ENCODE measurements at places on chromosomes 5 and 9. TPM values are rescaled to one million over a fixed set of nuclear protein-coding genes. Genes with fewer than 3 reads are reported as not detected.
A peak's percentile ranks its signal among the peaks of the same experiment; 100 is the strongest.

DNA sequence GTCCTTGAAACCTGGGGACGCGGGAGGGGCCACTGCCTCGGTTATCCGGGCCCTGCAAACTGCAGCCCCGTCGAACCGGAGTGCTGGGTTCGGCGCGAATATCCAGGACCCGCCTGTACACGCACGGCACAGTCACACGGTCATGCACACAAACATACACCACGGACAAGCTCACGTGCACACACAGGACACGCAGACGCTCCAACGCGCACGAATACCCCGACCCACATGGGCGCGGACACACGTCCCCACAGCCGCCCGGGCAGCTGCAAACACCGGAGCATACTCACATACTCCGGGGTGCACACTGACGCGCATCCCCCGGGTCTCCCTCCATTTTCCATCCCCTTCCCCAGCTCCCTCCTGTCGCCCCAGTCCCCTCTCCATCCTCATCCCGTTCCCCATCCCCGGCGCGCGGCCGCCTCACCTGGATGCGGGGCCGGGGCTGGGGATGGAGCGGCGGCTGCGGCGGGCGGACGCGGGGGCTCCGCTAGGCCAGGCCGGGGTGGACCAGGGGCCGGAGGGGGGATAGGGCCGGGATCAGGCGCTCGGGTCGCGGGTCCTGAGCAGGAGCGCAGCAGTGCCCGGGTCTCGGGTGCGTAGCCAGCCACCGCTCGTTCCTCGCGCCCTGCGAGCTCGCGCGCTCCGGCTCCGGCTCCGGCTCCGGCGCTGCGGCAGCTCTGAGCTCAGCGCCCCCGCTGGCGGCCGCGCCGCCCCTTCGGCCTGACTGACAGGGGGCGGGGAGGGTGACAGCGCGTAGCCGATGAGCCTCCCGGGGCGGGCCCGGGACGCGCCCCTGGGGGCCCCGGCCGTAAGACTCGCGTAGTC is at the start of the genes EIF4E1B and SNCB:
Gene EIF4E1B (plus strand): TSS at position 823 of the 828 bp plus-strand sequence. CDS start 12,113 bp downstream, outside the sequence.
Gene SNCB (minus strand): TSS at position 682 of the 828 bp plus-strand sequence. CDS start 880 bp downstream, outside the sequence.
- DNase-seq: no peak

DNA sequence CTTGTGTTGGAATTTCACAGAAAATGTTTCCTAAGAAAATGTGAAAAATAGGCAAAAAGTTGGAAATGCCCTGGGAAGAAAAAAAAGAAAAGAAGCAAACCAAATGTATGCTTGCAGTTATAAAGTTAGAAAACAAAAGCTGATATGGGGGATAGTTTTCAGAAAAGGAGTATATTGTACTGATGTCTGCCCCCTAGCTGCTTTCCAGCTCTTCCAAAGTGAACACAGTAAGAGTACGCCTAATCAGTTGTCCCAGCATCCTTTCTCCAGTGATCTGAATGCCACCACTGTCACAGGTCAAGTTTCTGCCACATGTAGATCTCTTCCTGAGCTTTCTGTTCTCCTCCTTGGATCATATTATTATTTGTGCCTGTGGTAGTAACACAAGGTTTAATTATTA is 5.8 kb downstream of the TYRP1 start:
- DNase-seq: no peak

DNA sequence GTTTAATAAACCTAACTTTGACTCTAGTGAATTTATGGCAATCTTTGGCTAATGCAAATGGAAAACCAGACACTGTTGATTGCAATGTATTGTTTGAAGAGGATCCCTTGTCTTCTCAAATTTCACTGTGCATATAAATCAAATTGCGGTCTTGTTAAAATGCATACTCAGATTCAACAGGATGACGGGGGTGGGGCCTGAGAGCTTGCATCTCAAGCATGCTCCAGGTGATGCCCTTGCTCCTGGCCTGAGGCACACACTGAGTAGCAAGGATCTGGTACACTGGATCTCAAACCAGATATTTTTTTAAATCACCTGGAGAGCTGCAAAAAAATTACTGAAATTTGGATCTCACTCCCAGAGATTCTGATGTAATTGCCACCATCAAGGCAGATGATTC is 463.7 kb downstream of the DNAH5 start:
- DNase-seq: no peak

DNA sequence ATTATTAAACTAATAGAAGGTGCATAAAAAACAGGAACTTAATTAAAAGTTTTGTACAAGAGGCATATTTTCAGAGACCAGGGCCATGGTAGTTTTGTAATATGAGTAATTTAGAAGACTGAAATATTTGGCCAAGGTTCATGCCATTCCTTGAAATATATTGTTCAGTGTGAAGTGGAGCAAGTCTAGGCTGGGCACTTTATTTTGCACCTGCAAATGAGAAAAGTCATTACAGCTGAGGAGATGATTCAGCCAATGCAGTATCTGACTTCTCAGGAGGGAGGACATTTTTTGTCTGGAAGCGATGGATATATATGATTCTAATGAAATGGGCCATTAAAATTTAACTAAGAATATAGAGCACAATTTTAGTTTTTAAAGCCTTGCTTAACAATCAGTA is 754.0 kb upstream of the ADAMTS16 start:
- DNase-seq: no peak

DNA sequence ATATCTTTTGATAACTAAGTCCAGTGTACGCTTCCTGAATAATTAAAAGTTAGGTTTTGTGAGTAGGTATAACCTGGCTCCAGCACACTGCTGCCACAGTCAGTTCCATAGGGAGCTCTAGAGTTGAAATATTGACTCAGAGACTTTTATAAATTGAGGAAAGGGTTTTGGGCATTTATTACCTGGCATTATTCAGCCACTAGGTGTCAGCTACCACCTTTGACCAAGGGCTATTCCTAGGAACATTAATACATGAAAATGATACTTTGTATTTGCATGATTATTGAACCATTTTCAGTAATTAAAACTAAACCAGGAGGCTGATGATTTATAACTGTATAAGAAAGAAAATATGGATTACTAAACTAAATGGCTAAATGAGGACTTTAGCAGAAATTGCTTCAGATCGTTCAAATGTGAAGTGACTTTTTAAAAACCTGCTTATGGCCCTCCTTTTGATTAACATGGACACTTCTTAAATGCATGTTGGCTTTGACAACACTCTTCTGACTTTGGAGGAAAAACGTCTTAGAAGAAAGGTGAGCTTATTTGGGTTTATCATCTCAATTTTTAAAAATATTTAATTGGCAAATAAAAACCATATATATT is 83.0 kb downstream of the SMC2 start:
- DNase-seq: no peak

DNA sequence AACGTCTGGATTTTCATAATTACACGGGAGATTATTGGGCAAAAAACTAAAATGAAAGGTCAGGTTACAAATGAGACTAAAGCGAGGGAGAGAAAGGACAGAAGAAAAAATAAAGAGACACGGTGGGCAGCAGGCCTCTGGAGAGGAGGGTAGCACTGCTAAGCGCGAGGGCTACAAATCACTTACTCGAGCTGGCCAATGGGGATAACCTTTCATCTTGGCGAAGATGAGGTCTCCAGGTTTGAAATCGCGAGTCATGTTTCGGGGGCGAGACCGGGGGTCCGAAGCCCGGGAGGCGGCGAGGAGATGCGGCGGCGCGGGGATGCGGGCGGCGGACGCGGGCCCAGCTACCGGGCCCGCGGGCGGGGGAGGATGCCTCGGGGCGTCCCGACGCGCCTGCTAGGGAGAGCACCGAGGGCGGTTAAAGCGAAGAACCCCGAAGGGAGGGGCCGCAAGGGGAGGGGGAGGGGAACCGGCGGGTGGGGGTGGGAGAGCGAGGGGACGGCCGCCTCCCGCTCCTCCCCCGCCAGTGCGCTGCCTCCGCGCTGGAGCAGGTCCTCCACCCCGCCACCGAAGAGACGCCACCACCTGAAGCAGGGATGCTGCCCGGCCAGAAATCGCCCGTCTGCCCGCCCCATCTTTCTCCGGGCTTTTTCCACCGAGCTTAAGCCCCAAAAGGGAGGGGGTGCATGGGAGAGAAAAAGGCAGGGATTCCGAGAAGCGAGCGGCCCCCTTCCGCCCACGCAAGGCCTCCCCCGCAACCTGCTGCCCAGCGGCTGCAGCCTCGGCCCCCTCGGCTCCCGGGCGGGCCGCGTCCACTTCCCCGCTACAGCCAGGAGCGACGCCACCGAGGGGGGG is 610 bp downstream of the PSIP1 start:
- no peak for DNase-seq

DNA sequence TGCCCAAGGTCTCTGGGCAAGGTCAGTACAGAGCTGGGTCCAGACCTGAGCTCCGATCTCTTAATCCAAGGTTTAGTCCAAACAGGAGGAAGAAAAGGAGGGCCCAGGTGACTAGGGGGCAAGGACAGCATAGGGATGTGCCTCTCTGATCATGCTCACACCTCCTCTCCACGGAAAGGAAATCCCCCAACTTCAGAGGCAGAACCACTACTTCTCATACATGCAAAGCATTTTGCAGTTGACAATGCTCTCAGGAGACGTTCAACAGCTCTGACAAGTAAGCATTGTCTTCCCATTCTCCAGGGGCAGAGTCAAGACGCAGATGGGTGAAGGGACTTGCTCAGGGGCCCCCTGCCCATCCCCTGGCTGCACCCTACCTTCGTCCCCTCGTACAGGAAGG is 8.7 kb upstream of the CORO2A start:
- DNase-seq: no peak

The SPATA9 gene
- total RNA-seq: not detected

- DNase-seq: peak; percentile 88
Observed at GRCh38 chr5:174045470-174046025, at the start of gene NSG2. Gene NSG2, plus strand, starts transcription at chr5:174045706. Its CDS starts 1,050 bp downstream, at chr5:174046756.

DNA sequence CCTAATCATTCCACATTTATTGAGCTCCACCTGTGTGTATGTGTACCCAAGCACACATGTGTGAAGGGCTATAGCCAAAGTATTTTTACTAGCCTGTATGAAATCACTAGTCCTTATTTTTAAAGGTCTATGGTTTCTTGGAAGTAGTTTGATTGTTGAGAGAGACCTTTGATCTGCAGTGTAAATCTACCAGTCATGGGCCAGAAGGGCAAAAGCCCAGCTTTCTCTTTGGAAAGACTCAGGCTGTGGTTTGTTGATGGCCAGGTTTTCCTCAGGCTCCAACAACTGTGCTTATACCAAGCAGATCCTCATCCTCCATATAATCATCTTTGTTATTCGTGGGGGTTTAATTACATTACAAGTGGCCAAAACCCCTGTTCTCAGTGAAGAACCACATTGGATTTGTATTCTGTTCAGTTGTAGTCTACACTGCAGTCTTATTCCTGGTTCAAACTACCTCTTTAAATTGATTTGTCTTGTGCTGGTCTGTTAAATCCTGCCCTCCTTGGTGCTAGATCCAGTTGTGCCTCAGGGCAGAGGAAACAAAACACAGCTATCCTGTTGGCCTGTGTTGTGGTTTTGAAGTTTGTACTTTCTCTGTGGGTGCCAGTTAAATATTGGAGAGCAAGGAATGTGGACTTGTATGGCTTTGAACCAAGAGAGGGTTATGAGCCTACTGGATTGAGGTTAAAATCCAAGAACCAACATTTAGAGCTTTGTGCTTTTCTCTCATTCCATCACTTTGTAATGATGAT is 13.3 kb downstream of the CDC26 start:
- no peak for DNase-seq

The ZNF454 gene
- total RNA-seq: 1.7 TPM

The NSUN2 gene
- total RNA-seq: 39.9 TPM

GRCh38 chr5:164364237-164365208 is 859.1 kb downstream of the MAT2B start:
- no peak for DNase-seq

GRCh38 chr9:71636143-71636839 is 132.0 kb downstream of the CEMIP2 start:
- DNase-seq: no peak

- no peak for DNase-seq
Observed at GRCh38 chr5:177520916-177521513, 4.3 kb upstream of the DDX41 start.

The TAS2R1 gene
- not detected for total RNA-seq

The TPPP gene
- total RNA-seq: 7.3 TPM

- DNase-seq: no peak
Observed at GRCh38 chr5:154401355-154401754, 44.4 kb upstream of the SAP30L start.

DNA sequence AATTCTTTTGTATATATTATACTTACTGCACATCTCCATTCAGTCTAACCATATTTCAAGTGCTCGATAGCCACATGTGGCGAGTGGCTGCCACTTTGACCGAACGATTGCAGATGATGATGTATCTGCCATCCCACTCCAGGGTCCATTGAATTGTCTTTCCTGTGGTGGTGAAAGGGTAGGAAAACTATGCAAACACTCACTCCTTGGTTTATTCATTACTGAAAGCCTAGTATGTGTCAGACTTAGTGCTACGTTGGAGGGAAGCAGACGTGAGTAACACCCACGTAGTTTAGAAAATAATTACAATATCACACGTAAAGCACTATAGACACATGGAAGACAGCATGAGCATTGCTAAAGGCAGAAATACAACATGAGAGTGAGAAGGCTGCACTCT is 353.7 kb downstream of the CSNK1G3 start:
- no peak for DNase-seq

The ABCA1 gene
- total RNA-seq: 5.4 TPM

DNA sequence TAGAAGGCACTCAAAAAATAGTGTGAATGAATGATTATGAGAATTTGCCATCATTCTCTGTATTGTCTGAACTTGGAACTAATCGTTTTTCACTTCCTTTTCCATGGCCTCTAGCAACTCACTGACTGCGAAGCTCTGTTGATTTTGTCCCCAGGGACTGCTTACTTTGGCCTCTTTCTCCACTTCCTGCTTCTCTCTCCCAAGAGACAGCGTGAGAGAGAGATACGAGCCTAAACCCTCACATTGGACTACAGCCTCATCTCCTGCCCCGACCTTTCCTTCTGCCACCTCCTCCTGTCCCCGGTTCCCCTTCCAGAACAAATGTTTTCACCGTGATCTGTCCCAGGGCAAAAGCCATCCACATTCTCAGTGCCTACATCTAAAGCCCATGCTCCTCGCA is 300.8 kb upstream of the PANK3 start:
- DNase-seq: no peak

DNA sequence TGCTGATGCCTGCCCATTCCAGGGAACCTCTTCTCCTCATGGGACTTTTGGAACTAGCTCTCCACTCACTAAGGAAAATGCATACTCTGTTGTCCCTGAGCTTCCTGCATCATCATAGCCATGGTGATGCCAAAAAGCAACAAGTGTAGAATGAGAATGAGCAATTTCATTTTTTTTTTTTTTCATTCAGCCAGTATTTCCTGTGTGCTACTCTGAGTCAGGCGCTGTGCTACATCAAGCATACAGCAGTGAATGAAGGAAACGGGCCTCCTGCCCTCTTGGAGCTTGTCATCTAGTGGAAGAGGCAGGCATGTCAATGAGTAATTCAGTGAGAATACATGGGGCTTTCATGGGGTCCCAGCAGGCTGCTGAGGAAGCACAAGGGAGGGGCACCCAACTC is 483.1 kb downstream of the BNC2 start:
- no peak for DNase-seq

GRCh38 chr5:56161927-56162326 is 71.2 kb downstream of the ANKRD55 start:
- no peak for DNase-seq

- peak; percentile 9 for DNase-seq
Observed at GRCh38 chr9:35847792-35848572, 19.0 kb downstream of the TMEM8B start.

GRCh38 chr5:142445266-142445665 is 120.4 kb upstream of the SPRY4 start:
- DNase-seq: no peak

The PCDHAC2 gene
- total RNA-seq: 0.67 TPM

GRCh38 chr5:151101151-151101550 is 20.3 kb upstream of the TNIP1 start:
- no peak for DNase-seq

- no peak for DNase-seq
Observed at GRCh38 chr5:142186857-142187594, 78.4 kb downstream of the NDFIP1 start.

The CCL27 gene
- total RNA-seq: not detected
